T-cell (primary cell): ENCODE measurements at places on chromosomes 3 and 15.

DNA sequence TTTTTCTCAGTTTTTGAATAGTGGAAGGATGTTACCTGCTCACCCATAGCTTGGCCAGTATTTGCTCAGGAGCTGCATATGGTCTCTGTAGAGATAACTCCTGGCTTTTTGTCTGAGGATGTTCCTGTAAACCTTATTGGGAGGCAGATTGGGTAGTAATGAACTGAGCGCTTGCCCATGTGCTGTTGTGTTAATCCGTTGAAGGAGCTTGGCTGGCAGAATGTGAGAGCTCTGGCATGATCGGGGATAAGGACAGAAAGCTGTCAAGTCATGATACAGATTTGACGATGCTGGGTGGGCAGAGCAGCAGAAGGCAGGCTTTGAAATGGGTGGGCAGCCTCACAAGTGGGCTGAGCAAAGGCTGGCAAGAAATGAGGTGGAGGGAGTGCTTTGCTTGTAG is 27.4 kb downstream of the SH3GL3 start:
- DNase-seq, result no peak

DNA sequence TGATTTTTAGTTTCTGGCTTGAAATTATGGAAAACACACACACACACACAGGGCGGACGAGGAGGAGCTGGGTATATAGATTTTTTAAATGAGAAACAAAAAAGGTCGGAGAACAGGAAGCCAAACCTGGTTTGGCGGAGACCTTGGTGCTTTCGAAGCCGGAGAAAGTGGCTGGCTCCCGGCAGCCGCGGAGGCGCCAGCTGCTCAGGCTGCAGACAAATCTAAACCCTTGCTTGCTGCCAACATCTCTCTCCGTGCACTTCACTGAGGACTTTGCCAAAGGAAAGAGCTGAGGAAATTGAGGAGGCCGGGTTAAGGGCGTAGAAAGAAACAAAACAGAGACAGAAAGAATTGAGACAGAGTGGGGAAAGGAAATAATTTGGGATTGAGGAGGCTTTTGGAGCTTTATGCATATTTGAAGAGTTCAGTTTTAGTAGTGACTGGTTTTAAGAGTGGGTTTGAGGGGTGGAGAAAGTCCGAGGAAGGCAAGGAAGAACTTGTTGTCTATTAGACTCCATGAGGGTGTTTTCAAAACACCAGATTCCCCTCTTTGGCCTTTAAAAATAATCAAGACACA is 2.2 kb downstream of the ZIC1 start:
- DNase-seq, result no peak

DNA sequence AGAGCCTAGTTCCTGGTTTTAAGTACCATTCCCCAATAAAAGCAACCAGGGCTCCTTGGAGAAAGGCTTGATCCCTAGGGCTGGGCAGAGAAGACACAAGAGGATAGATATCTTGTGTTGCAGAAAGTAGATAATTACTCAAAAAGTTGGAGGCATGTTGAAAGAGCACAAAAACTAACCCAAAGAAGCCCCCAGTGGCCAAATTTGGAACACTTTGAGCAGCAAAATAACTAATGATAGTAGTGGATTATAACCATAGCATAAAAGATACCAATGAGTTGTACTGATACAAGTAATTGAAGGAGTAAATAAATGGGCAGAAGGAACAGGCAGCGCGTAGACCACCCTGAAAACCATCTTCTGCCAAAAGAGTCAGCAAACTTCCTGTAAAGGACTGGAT is 12.0 kb downstream of the EXOSC7 start:
- no peak for DNase-seq

DNA sequence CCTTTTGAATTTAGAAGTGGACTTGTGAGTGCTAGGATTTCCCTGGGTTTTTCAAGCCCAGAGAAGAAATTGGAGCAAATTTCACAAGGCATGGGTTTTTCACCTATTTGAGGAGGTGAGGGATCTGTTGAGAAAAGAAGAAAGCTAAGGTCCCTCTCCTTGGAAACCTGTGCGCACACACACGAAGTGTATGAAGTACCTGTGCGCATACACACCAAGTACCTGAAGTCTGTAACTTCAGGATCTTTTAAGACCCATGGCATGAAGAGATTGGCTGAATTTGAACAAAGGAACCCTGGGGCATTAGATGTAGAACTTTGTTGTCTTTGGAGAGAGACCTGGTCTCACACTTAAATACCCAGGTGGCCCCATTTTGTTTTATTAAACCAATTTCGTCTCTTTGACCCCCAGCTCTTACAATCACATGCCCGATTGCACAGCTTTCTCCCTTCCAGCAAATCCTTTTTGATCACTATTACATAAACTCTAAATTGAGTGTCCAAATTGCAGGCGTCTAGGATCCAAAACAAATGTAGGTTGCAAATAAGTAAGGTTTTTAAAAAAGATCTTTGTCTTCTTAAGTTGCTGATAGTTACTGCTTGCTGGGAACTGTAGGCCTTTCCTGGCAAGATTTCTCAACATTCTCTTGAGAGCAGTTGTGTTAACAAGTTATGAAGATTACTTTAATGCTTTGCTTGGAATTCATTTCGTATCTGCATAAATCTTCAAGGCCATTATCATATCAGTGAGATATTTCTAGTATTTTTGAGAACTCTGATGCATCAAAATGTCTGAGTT is 64.3 kb downstream of the CMTM8 start:
- no peak for DNase-seq

DNA sequence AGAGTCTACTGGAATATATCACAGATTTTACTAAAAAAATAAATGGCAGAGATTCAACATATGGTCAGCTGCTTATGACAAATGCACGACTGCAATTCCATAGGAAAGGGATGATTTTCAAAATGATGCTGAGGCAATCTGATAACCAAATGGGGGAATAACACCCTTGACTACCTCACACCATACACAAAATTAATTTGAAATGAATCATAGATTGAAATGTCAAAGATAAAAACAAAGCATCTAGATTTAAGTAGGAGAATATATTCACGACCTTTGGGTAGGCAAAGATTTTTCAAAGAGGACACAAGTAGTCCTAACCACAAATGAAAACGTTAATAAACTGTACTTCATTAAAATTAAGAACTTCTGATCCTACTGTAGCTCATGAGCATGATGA is 11.2 kb downstream of the SENP7 start:
- DNase-seq, result no peak

- no peak for DNase-seq
Observed at GRCh38 chr3:123448536-123449101, at the start of gene ADCY5. ADCY5 (minus strand) TSS chr3:123449090; CDS start chr3:123448545, 545 bp downstream.

GRCh38 chr3:60935709-60936108 is 315.5 kb downstream of the FHIT start:
- no peak for DNase-seq

DNA sequence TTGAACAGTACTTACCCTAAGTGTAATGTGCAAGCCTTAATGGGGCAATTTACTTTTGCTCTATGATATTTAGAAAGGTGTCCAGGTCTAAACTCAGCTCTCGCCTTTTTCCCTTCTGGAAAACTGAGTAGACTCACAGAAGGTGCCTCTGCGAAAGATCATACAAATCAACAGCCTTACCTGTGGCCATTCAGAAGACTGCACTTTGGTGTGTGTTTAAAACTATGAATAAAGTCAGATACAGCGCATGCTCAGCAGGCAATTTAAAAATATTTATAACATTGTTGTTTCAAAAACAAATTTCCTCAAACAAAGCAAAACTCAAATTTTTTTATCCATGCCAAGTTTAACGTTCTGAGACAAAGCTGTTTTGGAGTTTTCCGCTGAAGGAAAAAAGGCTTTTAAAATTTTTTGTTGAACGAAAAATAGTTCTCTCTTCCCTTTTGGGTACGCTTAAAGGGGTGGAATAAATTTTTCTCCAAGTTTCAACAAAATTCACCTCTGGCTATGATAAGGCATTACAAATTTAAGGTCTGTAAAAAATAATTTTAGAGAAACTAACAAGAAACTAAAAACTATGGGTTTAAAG is 156.3 kb downstream of the TIGIT start:
- no peak for DNase-seq

GRCh38 chr3:98999675-99000074 is 98.2 kb upstream of the DCBLD2 start:
- no peak for DNase-seq

- DNase-seq, result no peak
Observed at GRCh38 chr3:72694398-72694797, 153.8 kb downstream of the SHQ1 start.

- DNase-seq, result no peak
Observed at GRCh38 chr3:120077731-120078130, 16.5 kb downstream of the GSK3B start.

DNA sequence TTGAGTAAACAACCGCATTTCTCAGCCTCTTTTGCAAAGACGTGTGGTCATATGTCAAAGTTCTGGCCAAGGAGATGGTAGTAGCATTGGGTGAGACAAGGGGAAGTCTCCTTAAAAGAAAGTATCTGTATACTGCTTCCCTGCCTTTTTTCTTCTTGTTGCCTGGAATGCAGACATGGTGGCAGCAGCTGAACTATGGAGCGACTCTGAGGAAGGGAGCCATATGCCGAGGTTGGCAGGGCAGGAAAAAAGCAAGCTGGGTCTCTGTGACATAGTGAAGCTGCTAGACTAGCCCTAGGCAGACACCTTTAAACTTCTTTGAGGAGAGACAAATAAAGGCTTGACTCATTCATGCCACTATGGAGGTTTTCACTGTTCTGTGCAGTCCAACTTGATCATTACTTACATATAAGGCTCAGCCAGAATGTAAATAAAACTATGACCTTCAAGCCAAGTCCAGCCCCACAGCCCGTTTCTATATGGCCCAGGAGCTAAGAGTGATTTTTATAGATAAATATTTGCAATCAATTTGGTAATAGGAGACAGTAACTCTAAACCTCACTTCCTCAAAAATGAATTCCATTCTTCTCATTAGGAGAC is 30.6 kb upstream of the PRICKLE2 start:
- DNase-seq, result no peak

GRCh38 chr3:51982352-51982837 is 940 bp upstream of the ACY1 start:
- DNase-seq, result no peak

GRCh38 chr15:52243286-52243685 is 52.1 kb upstream of the GNB5 start:
- DNase-seq, result no peak

- peak; percentile 2 for DNase-seq
Observed at GRCh38 chr3:40505599-40506462, at the start of gene ZNF620. ZNF620 (plus strand) TSS chr3:40506039; CDS start chr3:40506353, 314 bp downstream.

GRCh38 chr3:31250116-31250777 is 282.5 kb upstream of the STT3B start:
- no peak for DNase-seq

DNA sequence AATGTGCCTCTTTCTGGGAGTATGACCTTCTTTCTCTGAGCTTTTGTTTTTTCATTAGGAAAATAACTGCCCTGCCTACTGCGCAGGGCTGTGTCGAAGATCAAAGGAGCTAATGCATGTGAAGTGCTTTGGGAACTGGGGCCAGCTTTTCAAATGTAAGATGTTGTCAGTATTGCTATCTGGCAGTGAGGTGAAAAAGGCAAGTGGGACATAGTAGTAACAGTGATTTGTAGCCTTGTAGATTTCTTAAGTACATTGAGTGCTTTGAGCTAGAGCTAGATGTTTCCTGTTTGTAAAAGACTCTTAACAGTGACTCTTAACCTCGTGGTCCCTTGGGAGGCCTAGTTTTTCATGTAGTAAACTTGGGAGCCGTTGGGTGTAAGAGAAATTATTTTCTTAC is 126.5 kb downstream of the ECT2 start:
- no peak for DNase-seq

DNA sequence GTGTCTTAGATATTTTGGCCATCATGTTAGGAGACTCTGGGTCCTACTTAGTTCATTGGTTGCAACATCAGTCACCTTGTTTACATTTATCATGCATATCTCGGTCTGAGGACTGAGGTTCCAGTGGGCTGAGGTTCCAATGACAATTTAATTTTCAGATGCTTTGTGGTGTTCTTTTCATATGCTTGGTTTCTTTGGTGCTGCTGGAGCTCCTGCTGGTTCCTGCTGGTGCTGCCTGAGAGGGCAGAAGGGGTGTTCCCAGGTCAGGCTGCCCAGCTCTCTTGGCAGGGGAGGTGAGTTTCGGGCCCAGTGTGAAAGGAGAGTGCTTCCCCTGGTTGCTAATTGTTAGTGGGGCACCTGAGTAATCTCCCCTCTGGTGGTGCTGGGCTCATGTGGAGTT is 6.9 kb upstream of the KLHL40 start:
- DNase-seq, result no peak

DNA sequence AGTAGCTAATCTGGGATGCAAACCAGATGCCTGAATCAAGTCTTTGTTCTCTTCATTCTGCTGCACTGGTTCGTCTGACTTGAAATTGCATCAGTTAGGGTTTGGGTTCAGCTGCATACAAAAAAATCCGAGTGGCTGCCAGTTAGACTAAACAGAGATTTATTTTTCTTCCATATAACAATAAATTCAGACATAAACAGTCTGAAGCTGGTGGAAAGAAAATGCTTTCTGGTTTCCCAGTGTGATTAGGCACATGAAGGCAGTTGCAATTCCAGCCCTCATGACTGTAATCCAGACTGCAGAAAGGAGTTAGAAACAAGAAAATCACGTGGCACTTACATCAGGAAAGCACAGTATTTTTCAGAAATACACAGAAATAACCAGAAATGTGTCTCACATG is 930.7 kb downstream of the MCTP2 start:
- DNase-seq, result no peak

DNA sequence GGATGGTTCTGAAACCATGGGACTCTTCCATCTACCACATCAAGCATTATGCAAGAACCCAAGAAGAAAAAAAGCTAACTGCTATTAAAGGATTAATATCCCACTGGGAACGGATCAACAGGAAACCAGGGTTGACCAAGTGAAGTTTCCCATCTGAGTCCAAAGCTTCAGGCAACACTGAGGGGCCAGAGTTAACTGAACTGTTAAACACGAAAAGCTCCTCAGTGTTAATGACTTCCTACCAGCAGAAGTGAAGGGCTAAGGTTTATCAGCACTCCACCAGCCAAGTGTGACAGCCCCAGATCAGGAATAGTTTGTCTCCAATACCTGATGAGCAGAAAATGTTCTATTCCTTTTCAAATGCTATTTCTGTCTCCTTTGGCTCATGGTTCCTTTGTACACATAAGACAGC is 36.7 kb downstream of the PTPN9 start:
- no peak for DNase-seq

DNA sequence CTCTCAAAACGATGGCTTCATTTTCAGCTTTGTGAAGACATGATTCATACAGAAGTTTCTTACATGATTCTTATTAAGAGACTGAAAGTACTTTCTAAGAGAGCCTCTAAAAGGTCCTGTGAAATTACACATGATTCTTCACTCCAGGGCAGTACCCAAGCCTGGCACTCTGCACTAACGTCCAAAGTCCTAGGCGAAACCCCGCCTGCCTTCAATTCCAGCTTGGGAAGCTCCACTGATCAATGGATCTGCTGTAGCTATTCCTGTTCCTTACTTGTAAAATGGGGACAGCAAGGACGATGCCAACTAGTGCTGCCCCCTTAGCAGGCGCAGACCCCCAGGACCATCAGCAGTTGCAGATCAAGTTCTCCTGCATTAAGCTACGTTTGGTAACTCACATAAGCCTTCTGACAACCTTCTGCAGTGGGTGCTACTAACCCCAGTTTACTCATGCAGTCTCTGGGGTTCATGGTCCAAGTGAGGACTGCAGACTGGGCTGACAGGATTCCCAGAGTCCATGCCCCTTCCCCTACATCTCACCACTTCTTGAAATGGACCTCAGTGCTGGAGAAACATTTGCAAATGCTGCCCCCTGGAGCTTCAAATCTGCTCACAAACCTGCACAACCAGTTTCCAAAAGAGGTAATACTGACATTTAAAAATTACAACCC is 10.6 kb downstream of the CHCHD4 start:
- DNase-seq, result no peak
